ENCODE measurements at places on chromosomes 3 and 15.

DNA sequence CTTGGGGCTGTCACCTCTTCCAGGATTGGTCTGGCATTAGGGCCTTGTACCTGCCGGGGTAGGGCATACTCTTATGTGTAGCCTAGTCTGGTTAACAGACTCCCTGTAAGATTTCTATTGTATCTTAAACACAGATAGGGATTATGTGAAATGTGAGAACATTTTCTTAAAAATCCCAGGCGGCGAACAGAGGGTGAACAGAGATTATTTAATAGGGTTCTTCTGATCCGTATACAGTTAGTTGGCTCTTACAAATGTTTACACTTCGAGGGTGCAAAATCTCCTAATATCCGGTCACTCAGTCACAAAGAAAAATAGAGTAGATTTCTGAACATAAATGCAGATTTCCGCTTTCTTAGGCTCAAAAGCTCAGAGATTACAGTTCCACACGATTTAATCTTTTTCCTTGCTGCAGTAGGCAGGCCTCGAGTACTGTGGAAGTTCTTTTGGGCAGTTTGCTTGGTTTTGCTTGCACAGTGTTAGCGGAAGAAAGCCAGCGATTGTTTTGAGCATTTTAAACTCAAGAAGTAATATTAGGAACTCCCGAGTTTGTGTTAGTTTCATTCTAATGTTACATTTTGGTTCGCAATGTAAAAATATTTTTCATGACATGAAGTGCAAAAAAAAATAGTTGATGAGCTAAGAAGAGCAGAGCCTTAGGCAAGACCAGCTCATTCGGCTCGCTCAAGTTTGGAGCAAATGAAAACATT lies 993 bp downstream of the PLCL2 start:
- no peak for DNase-seq

- DNase-seq = peak; percentile 9
These were observed 190.7 kb upstream of the CNTN6 start for GRCh38 chr3:901953-902778.

GRCh38 chr3:142028243-142028777 lies 121.0 kb downstream of the TFDP2 start:
- peak; percentile 51 for DNase-seq

- no peak for DNase-seq
These were observed 12.6 kb downstream of the TIPARP start for GRCh38 chr3:156687023-156687422.

DNA sequence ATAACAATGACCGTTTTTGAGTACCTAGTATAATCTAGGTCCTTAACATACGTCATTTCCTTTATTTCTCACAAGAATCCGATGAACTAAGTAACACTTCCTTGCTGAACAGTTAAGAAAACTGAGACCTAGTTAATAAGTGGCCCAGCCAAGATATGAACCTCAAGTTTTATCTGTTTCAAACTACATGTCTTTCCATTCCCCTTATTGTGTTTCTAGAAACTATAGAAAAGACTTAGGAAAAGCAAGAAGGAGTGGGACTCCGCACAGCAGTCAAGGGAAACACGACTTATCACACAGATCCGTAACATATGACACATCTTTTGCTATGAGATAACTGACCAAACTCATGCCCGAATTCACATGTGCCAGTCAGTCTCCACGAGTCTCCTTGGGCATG lies 221.2 kb upstream of the ADAMTS9 start:
- no peak for DNase-seq

DNA sequence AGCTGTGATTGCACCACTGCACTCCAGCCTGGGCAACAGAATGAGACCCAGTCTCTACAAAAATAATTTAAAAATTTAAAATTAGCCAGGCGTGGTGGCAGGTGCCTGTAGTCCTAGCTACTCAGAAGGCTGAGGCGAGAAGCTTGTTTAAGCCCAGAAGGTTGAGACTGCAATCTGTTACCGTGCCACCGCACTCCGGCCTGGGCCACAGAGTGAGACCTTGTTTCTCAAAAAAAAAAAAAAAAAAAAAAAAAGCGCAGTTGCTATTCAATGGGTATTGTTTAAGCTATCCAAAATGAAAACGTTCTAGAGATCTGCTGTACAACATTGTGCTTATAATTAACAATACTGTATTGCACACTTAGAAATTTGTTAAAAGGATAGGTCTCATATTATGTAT lies 24.0 kb downstream of the ZNF148 start:
- no peak for DNase-seq

GRCh38 chr15:69467636-69468035 lies 15.0 kb downstream of the RPLP1 start:
- no peak for DNase-seq

GRCh38 chr15:71197620-71198019 lies 82.3 kb downstream of the THSD4 start:
- no peak for DNase-seq

GRCh38 chr3:50481992-50482391 lies 21.4 kb downstream of the CACNA2D2 start:
- DNase-seq = no peak

GRCh38 chr15:34122771-34123183 lies 20.9 kb downstream of the PGBD4 start:
- no peak for DNase-seq

- DNase-seq = no peak
These were observed 30.6 kb upstream of the UBE3A start for GRCh38 chr15:25469377-25469776.

DNA sequence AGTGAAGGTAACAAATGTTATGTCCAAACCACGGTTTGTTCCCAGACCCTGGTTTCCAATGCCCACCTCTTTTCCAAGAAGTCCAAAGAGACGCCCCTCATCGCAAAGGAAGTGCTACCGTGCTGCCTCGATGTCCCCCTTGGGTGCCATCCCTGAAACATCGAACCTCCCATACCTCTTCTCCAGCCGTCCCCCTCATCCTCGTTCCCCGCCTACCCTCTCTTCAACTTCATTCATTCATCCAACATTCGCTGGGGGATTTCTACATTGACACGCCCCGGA lies 467 bp downstream of the TIPIN start:
- DNase-seq = no peak

- no peak for DNase-seq
These were observed 14.4 kb downstream of the RTP1 start for GRCh38 chr3:187211532-187212195.

DNA sequence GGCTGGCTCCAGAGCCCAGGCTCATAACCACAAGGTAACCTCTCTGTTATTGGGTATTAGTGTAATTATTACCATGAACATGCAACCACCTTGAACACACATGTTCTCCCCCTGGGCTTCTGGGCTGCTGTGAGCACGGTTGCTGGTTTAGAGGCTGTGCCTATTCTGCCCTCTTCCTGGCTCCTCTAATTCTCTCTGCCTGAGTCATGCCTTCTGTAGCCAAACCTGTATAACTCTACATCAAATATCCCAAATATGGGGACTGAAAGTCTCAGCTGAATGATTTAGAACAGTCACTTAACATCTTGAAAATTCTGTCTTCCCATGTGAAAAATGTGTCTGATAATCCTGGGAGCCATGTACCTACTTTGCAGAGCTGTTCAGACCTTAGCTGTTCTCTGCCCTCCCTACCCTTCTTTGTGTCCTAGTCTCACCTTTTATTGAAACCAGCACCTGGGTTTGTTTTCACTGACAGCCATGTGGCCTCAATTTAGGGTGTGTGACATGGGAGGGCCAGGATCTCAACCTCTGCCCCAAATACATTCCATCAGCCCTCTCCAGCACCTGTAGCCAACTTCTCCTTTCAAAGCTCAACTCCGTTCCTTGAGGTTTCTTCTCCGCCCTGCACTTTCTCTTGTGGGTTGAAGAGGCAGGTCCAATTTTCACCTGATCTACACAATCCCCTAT lies 60.7 kb downstream of the PDZRN3 start:
- DNase-seq = no peak

GRCh38 chr3:144028798-144029411 lies 57.3 kb downstream of the DIPK2A start:
- peak; percentile 32 for DNase-seq

DNA sequence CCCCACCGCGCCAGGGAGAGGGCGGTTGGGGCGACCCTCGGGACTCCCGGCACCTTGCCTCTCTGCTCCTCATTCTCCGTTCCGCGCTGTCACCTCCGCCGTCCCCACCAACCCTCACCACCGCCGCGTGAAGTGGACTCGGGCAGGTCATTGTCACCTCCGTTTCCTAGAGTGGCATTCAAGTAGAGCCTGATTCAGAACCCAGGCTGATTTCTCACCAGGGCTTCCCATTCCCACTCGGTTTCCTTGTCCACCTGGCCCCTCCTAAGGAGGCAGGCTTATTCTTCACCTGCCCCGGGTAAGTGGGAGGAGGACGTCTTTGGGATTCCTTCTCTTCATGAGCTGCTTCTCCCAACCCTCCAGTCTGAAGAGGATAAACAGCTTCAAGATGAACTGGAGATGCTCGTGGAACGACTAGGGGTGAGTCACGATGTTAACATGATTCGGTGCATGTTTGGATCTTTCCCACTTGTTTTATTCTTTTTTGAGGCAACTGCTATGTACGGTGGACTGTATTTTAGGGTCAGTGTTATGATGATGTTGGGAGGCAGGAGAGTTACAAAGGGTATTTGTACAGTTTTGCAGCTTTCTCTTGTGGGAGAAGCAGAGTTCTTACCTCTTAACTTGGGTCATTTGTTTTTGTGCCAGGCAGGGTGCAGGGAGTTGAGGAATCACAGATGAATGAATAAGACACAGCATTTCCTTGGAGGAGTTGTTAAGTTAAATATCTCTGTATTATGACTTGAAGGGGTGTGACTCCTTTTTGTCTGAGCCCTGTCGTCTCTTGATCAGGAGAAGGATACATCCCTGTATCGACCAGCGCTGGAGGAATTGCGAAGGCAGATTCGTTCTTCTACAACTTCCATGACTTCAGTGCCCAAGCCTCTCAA lies 692 bp downstream of the PSMD2 start:
- DNase-seq = no peak

GRCh38 chr15:83854321-83854720 lies 200.4 kb downstream of the ADAMTSL3 start:
- DNase-seq = no peak

DNA sequence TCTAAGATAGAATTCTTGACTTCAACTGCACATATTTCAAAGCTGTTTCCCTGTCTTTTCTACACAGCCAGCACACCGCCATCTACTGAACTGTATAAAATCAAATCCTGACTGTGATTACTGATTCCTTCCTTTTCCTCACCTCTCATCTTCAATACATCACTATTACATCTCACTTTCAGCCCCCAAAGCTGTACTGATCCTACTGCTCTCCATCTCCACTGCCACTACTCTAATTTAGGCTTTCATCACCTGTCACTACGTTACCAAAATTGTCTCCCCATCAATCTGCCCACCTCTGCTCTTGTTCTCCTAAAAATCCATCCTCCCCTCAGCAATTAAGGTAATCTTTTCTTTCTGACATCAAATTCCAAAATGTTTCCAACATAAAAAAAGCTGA lies 4.5 kb upstream of the CCDC39 start:
- no peak for DNase-seq

- no peak for DNase-seq
These were observed 60.8 kb downstream of the MINDY4B start for GRCh38 chr3:150844484-150844883.

DNA sequence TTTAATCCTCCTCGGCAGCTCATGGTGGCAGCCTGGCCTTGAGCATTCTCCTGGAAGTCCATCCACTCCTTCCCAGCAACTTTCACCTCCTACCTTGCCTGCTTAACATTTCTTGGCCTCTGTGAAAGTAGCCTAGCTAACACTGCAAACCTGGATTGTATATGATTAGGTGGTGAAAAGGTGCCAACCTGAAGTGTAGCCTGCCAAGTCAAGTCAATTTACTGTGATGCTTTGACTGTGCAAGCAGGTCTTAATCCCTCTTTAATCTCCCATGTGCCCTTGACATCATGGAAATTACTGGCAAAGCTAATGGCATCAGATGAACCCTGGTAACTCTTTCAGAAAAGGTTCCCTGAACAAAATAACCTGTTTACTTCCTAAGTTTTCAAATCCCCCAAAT lies 169.7 kb upstream of the NR2F2 start:
- DNase-seq = no peak

DNA sequence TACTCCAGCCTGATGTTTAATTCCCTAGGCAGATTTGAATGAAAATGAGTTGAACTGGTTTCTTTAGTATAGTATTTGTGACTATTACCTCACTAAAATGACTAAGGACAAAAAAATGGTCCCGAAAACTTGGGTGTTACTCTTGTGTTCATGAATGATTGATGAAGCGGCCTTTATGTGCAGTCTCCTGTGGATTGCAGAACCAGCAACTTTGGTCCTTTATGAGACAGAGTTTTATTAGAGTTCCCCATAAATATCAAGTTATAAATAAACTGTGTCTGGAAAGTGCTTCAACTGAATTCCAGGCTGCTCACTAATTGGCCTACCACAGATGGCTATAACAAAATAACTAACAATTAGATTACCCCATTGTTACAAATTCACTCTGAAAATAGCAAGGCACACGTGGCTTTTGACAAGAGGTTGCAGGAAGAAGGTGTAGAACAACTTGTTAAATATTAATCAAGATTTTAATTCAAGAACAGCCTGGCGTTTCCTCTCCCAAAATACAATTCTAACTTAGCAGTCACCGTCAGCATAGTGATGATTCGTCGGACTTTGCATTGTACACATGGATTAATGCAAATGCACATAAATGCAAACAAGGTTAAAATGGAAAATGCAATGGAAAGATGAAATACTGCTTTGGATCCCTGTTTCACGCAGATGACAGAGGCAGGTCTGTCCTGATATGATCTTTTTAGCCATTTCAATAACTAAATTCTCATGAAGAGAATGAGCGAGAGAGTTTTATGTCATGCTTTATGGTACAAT lies 567.3 kb upstream of the ZNF717 start:
- no peak for DNase-seq

- no peak for DNase-seq
These were observed 96.2 kb downstream of the ALDH1A2 start for GRCh38 chr15:57969355-57969754.

GRCh38 chr15:63453186-63453905 lies 51.0 kb upstream of the USP3 start:
- DNase-seq = no peak

DNA sequence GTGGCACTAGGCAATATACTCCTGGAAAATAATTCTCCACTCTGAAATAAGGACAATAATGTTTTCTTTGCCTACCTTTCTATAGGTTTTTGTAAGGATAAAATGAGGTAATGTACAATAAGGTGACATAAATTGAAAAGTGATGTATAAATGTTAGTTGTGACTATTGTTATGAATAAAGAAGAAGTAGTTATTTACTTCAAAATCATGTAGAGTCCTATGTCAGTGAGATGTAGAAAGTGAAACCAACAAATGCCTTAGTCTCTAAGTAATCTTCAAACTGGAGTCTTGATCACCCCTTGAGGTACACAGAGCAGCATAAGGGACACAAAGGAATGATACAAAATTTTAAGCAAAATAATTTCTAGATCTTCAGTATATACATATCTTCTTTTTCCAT lies 60.3 kb upstream of the TP63 start:
- DNase-seq = no peak

DNA sequence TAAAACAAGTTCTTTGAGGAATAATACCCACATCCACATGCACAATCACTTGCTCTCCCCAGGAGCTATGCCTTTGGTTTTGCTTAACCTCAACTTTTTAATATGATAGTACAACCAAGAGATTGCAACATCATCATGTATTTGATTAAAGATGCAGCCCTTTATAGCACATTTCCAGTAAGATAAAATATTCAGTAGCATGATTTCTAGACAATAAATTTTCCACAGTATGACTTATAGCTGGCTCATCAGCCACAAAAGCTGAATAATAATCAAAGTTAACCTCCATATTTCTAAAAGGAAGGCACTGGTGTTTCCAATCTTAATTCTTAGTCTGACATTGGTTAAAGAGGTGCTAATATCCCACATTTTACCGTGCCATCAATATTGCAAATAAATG lies 622.5 kb downstream of the TBL1XR1 start:
- DNase-seq = no peak
